ENCODE measurements at places on chromosomes 5 and 9. TPM values are rescaled to one million over a fixed set of nuclear protein-coding genes. Genes with fewer than 3 reads are reported as not detected.

DNA sequence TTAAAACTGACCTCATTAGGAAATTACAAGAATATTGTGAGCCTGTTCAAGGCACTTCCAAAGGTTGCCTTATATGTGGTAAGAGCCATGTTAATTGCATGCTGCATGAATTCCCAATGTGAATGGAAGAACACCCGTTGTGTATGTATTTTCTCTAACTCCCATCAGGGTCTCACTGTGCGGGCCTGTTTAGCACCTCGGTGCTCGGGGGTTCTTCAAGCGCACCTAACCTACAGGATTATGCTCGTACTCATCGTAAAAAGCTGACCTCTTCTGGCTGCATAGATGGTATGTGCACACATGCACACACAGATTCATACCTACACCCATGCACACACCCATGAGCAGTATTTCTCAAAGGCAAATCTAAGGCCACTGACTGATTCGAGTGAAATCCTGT is 66.1 kb downstream of the PPIP5K2 start:
- DNase-seq = no peak

- DNase-seq = no peak
These were observed 212.1 kb downstream of the TLR4 start for GRCh38 chr9:117916291-117916690.

DNA sequence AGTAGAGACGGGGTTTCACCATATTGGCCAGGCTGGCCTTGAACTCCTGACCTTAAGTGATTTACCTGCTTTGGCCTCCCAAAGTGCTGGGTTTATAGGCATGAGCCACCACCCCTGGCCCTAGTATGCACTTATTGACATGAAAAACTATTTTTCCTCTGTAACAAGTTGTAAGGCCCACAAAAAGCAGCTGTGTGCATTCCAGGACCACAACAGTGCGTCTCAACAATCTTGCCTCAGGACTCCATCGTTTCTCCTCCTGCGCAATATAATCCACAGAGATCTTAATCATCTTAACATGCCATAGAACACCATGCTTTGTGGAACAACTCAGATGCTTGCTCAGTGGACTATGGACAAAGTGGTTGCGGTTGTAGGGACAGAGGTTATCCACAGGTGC is 10.2 kb downstream of the OR2V1 start:
- no peak for DNase-seq

DNA sequence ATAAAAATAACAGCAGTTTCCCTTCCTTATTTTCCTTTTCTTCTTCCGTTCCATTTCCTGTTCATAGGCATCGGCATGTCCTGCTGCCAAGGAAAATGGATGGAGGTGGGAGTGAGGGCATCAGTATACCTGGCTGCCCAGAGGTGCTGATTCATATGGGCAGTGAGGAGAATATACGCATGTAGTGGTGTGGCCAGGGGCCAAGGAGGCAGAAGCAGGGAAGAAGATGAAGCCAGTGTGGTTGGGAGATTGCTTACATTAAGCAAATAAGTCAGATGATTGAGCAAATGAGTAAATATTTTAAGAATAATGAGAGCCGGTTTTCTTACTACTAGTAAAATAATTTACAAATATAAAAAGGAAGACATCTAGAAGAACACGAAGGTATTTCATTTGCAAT is 344.9 kb upstream of the PAPPA start:
- no peak for DNase-seq

- DNase-seq = no peak
These were observed 459.3 kb upstream of the ZNF608 start for GRCh38 chr5:125205601-125206225.

The LCN9 gene
- total RNA-seq = not detected

DNA sequence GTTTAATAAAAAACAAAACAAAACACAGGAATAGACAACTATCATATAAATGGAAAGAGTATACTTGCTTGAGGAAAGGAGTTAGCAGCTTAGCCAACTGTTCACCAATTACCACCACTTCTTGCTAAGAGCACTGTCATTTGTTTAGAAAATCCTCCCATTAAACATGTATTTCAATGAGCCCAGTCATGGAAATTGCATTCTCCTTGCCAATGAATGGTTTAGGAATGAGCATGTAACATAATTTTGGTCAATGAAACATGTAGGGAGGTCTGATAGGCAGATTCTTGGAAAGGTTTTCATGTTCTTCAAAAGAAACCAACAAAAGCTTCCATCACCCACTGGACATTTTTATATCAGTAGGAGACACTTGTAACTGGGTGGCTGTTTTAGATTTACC is 502.8 kb upstream of the PAPPA start:
- DNase-seq = no peak

GRCh38 chr9:133353548-133353947 is 2.7 kb downstream of the SURF1 start:
- no peak for DNase-seq

The MYOZ3 gene
- total RNA-seq = 2.2 TPM

DNA sequence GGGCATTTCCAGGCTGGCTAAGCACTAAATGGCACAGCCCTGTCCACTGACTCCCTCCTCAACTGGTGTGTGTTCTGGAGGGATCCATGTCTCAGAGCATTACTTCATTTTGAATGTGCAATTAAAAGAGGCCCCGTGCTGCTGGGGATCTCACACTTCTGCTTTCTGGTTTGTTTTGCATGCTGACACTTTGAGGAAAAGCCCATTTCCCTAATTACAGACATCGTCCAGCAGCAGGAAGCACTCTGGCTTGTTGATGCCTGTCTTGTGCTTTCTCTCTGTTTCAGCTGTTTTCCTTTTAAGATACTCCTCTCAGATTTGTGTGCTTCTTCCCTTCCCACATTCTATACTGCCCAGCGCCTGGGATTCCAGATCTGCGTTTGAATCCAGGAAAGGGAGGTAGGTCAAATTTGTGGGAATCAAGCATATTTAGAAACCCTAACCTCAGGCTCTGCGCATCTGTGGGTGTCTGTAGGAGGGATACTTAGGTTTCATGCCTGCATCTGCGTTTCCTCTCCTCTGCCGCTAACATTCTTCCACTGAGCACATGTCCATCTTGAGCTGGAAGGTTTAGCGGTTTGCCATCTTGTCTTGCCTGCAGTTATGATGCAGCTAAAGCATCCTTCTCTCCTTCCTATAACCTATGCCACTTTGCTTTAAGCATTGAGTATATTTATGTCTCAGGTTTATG is 25.7 kb downstream of the SYK start:
- no peak for DNase-seq

The PCDH12 gene
- total RNA-seq = 3.6 TPM

The ASPN gene
- total RNA-seq = 40.9 TPM

The IFNA7 gene
- total RNA-seq = not detected

DNA sequence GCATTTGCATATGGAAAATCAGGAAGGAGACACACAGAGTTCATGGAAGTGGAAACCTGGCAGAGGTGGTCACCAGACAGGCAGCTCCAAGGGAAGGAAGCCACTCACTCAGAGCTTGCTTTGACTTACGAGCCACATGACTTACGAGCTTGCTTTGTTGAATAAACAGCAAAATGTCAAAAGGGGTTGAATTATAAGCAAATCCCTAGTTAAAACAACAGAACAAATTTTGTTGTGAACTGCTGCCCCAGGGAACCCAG is 164.3 kb downstream of the SYK start:
- DNase-seq = no peak

The PCDHB12 gene
- 3.5 TPM for total RNA-seq

- no peak for DNase-seq
These were observed 354.9 kb downstream of the CETN3 start for GRCh38 chr5:90054612-90055011.

The ENTREP1 gene
- 10.1 TPM for total RNA-seq

GRCh38 chr5:138696501-138696900 is 56.7 kb upstream of the CTNNA1 start:
- no peak for DNase-seq

DNA sequence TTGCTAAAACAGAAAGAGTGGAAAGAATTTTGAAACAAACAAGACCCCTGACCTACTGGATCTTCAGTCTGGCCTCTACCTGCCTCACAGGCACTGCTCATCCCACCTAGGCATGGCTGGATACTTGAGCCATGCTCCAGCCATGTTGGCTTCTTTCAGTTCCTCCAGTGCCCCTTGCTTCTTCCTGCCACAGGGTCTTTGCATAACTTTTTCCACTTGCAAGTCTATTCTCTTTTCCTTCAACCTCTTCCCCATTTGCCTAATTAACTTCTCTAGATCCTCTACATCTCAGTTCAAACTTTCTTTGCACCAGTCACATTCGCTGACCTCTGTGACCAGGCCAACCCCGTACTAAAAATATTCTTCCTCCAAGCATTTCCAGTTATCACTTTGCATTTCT is 50.4 kb downstream of the STARD4 start:
- DNase-seq = no peak

GRCh38 chr5:72476721-72477120 is 30.5 kb downstream of the ZNF366 start:
- no peak for DNase-seq

DNA sequence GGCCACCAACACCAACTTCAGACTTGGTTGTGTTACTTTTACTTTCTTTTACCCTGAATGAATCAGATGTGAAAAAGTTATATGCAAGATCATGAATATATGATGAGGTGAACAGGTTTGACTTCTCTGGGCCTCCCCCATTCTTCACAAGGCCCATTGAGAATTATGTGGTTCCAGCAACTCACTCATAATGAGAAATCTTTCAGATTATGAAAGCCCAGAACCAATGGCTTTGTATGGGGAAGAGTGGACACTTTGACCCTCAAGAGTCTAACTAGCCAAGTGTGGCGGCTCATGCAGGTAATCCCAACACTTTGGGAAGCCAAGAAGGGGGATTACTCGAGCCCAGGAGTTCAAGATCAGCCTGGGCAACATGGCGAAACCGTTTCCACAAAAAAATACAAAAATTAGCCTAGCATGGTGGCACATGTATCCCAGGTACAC is 16.1 kb upstream of the LNPEP start:
- no peak for DNase-seq

DNA sequence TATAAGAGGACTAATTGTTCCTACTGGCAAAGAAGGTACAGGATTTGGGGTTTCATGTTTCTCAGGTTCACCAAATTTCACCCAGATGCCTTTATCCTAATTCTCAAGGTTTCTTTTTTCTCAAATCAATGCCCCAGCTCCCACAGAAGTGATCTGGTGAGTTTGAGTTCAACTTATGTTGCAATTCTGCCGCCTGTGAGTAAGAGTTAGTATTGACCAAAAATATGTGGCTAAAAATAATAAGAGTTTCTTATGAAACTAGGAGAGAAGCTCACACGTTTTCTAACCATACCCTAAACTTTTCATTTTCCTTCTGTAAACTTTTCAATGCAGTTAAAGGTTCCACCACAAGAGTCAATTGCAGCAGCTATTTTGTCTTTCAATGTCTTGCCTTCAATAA is 15.1 kb downstream of the SLCO6A1 start:
- no peak for DNase-seq
